NCI-H1436 treated with DMSO at 0.1 percent for 48 hours (cell line): ENCODE measurements at places on chromosomes 7 and 10.

DNA sequence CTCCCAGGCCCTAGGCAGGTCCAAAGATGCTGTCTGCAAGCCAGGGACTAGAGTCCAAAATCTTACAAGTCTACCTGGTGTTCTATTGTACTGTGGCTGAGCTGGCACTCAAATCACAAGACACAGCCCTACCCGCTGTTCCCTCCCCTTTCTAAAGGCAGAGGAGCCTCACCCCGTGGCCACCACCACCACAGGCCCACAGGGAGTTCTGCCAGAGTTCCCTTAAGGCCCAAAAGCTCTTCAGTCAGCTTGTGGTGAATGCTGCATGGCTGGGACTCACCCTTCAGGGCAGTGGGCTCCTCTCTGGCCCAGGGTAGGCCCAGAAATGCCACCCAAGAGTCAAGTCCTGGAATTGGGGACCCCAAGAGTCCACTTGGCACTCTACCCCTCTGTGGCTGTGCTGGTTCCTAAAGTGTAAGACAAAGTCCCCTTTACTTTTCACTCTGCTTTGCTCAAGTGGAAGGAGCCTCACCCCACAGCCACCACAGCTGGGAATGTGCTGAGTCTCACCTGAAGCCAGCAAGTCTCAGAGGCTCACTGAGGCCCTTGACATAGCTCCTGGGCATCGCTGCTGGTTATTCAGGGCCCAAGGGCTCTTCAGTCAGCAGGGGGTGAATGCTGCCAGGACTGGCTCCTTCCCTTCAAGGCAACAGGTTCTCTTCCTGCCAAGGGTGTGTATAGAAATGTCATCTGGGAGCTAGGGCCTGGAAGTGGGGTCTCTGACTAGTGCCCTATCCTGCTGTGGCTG, 48.8 kb upstream of the PSAP start:
- no peak for DNase-seq

DNA sequence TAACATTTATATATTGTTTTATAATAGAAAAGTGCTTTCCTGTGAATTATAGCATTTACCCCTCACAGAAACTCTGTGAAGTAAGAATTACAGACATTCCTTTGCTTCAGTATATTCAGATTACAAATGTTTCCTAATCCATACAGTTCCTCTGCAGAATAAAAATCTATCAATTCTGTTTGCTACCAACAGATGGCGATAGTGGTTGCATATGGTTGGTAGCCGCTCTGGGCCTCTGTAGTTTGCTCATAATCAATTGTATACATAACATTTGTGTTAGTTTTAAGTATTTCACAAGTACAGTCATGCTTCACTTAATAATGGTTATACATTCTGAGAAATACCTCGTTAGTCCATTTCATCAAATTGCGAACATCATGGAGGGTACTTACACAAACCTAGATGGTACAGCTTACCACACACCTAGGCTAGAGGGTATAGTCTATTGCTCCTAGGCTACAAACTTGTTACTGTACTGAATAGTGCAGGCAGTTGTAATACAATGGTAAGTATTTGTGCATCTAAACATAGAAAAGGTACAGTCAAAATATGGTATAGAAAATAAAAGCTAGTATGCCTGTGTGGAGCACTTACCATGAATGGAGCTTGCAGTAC, 94.4 kb upstream of the STEAP4 start:
- no peak for DNase-seq

GRCh38 chr10:99973190-99973589, 36.6 kb downstream of the DNMBP start:
- DNase-seq, result no peak

DNA sequence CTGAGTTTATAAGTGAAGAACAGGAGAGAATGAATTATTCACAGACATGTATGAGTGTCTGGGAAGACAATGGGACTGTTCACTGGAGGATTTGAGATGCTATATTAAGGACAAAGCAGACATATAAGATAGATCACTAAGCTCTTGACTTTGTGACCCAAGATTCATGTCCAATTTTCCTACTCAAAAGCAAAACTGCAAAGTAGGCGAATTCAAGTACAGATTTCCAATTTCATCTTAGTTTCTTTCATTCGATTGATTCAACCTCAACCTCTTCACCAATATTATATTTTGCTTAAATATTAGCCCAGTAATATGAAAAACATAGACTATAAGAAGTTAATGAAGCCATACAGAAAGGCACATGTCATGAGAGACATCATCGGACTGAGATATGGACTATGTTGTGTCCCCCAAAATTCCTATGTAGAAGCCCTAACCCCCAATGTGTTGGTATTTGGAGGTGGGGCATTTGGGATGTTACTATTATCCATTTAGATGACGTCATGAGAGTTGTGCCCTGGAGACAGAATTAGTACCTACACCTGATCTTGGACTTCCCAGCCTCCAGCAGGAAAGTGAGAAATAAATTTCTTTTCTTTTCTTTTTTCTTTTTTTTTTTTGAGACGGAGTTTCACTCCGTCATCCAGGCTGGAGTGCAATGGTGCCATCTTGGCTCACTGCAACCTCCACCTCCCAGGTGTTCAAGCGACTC, 353.7 kb upstream of the AKR1E2 start:
- no peak for DNase-seq

GRCh38 chr10:61786728-61787127, 114.8 kb upstream of the ARID5B start:
- no peak for DNase-seq
